ENCODE measurements at places on chromosomes 5 and 9. TPM values are rescaled to one million over a fixed set of nuclear protein-coding genes. Genes with fewer than 3 reads are reported as not detected.
A peak's percentile ranks its signal among the peaks of the same experiment; 100 is the strongest.

The CCDC171 gene
- 1.7 TPM for total RNA-seq

GRCh38 chr5:2905741-2906140 lies 154.3 kb upstream of the IRX2 start:
- H3K27me3 ChIP-seq: no peaks in the 10 kb centered on the region
- no peak overlapping the region for H3K4me3 ChIP-seq
- H3K36me3 ChIP-seq: no peaks in the 10 kb centered on the region
- no peak overlapping the region for H3K27ac ChIP-seq
- no peaks in the 10 kb centered on the region for H3K4me1 ChIP-seq

DNA sequence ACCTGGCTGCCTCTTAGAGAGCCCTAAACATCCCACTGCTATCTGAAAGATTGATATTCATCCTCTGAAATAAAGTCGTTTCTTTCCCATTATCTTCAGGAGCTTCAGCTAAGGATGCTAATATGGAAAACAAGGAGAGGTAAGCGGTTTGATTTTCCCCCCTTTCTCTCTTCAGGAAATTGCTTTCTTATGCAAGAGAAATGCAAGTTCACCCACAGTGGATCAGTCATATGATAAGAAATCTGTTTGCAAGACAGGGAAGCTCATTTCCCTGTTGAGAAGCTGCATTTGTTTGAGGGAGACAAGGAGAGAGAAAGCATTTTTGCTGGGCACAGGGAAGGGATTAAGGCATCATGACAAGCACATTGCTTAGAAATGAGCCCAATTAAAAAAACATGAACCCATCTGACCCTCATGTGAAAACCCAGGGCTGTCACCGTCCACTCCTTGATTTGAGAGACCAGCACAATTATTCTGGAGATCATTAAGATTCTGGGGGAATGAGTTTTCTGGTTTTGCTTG lies 53.7 kb upstream of the BOD1 start:
- H3K27me3 ChIP-seq: no peaks in the 10 kb centered on the region
- H3K27ac ChIP-seq: no peak overlapping the region
- no peak for DNase-seq
- no peaks in the 10 kb centered on the region for H3K36me3 ChIP-seq

DNA sequence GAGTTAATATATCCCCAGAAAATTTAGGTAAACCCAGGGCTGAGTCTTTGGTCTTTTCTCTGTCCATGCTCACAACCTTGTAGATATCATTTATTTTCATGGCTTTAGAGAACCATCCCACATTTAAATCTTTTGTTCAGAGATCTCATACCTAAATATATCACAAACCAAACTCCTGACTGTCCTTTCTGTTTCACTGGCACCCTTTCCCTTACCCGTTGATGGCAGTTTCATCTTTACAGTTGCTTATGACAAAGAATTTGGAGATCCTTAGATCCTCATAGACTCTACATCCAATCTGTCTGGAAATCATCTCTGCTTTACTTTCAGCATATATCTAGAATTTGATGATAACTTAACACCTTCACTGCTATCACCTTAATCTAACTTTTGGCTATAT lies 19.2 kb downstream of the RNF180 start:
- no peaks in the 10 kb centered on the region for H3K27me3 ChIP-seq
- H3K4me3 ChIP-seq: no peak overlapping the region
- no peak for DNase-seq
- H3K27ac ChIP-seq: no peak overlapping the region

DNA sequence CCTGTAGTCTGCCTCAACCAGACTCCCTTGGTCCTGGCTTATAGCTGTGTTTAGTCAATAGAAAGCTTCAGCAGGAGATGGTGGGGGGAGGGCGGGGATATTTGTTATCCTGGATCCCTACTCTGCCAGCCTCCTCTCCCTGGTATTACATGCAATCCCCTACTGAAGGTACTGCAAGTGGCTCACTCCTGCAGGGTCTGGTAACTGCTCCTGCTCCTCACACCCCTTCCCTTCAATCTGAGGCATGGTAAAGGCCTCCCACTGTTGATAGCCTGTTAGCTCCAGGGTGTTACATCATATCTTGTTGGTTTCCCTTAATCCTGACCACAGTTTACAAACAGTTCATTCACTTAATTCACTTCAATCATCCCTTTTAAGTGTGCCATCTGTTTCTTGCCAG lies 137.5 kb downstream of the AP3B1 start:
- H3K27ac ChIP-seq: no peak overlapping the region
- no peak for DNase-seq

DNA sequence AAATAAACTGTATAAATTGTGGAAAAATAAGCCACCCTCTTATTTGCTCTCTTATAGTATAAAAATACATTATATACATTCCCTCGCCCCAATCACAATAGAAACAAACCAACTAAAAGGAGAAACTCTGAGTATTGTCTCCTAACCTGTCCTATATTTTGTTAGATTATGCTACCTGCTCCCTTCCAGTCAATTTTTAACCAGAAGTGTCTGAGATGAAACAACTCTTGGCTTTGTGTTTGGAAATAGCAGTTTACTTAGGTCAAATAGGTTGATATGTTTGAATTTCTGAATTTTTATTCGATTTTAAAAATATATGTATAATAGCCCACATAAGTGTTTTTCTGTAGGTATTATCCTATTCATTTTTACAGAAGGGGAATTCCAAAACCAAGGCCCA lies 475.0 kb upstream of the ZNF462 start:
- H3K36me3 ChIP-seq: no peaks in the 10 kb centered on the region
- no peaks in the 10 kb centered on the region for H3K27me3 ChIP-seq
- DNase-seq: no peak
- no peak overlapping the region for H3K4me3 ChIP-seq
- H3K27ac ChIP-seq: no peak overlapping the region

- H3K36me3 ChIP-seq: peaks cover 7% of the 10 kb centered on the region
- no peak overlapping the region for H3K4me3 ChIP-seq
- H3K27me3 ChIP-seq: no peaks in the 10 kb centered on the region
These were observed 266.2 kb downstream of the ARHGAP26 start for GRCh38 chr5:143036146-143036927.

DNA sequence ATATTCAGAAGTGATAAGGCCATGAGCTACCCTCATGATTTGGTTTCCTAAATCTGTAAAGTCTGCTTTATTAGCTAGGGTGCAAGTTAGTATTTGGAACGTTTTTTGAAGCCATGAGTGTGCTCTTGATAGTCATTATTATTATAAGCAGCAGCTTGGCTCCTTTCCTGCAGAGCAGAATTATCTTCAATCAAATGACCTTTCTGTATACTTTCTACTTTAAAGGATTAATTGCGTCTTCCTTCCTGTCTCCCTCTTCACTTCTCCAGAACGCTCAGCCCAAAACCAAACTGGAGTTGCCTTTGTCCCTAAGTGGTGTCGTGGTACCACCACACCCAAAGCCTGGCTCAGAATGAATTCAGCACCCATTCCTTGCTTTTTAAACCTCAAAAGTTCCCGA lies 211.3 kb downstream of the ARHGAP26 start:
- peak overlapping the region; percentile 70 for H3K27ac ChIP-seq
- no peaks in the 10 kb centered on the region for H3K27me3 ChIP-seq
- H3K4me3 ChIP-seq: no peak overlapping the region
- peaks cover 19% of the 10 kb centered on the region for H3K4me1 ChIP-seq

GRCh38 chr9:20592673-20593072 lies 29.6 kb downstream of the MLLT3 start:
- no peak overlapping the region for H3K4me3 ChIP-seq
- no peak overlapping the region for H3K27ac ChIP-seq
- no peak for DNase-seq
- H3K36me3 ChIP-seq: no peaks in the 10 kb centered on the region
- H3K27me3 ChIP-seq: no peaks in the 10 kb centered on the region

The PCDHGA9 gene
- total RNA-seq: 3.2 TPM

DNA sequence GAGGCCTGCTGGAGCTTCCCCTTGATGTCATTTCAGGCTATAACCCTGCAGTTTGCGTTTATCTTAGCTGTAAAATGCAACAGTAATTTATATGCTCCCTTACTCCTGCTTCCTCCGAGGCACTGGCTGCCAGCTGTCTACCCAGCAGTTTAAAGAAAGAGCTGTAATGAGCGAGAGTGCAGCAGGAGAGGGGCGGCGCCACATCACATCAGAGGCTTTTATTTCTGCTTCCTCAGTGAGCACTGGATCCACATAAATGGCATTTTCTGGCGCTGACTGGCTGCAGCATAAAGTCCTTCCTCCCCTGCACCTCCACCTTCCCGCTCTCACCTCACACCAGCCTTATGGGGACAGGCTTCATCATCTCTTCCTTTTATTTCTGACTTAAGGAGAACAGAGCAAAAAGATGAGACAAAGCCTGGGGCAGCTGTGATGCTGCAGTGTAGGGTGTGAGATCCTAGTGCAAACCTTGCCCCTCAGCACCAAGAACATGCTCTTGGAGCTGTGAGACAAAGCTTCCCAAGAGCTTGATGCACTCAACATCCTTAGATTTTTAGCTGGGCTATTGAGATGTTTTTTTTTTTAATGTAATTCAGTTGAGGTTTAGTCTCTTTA lies 829.6 kb upstream of the ZNF608 start:
- no peaks in the 10 kb centered on the region for H3K27me3 ChIP-seq
- DNase-seq: no peak
- no peaks in the 10 kb centered on the region for H3K36me3 ChIP-seq
- peaks cover 6% of the 10 kb centered on the region for H3K4me1 ChIP-seq
- H3K27ac ChIP-seq: no peak overlapping the region

The IFNB1 gene
- total RNA-seq: not detected

The CD14 gene
- 122 TPM for total RNA-seq

DNA sequence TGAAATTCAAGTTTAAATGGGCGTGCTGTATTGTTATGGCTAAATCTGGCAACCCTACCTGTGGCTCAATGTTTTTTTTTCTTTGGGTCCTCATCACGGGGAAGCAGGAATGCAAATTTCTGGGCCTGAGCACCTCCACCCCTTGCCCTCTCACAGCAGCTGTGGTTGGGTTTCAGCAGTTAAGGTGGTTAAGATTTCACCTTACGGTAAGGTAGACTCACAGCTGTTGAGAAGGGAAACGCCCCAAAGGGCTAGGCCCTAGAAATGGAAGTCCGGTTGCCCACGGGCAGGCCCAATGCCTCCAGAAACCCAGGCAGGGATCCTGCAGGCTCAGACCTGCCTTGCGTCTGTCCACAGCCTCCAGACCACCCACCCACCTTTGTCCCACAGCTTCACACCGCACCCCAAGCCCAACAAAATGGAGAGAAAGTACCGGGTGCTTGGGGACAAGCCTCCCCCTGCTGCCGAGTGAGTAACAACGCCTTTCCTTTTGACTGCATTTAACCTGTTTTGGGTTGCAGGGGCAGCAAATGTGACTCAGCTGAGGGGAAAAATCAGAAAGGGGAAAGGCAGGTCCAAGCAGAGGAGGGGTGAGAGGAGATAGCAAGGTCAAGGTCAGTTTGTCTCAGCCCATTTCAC lies 48.1 kb upstream of the TDRD7 start:
- no peaks in the 10 kb centered on the region for H3K4me1 ChIP-seq
- peaks cover 26% of the 10 kb centered on the region for H3K36me3 ChIP-seq
- no peak overlapping the region for H3K27ac ChIP-seq
- H3K4me3 ChIP-seq: no peak overlapping the region
- no peaks in the 10 kb centered on the region for H3K27me3 ChIP-seq

GRCh38 chr9:115002371-115003120 lies 72.2 kb upstream of the TNFSF8 start:
- no peak overlapping the region for H3K4me3 ChIP-seq
- H3K27ac ChIP-seq: no peak overlapping the region
- no peaks in the 10 kb centered on the region for H3K4me1 ChIP-seq
- no peak for DNase-seq
- H3K27me3 ChIP-seq: no peaks in the 10 kb centered on the region

DNA sequence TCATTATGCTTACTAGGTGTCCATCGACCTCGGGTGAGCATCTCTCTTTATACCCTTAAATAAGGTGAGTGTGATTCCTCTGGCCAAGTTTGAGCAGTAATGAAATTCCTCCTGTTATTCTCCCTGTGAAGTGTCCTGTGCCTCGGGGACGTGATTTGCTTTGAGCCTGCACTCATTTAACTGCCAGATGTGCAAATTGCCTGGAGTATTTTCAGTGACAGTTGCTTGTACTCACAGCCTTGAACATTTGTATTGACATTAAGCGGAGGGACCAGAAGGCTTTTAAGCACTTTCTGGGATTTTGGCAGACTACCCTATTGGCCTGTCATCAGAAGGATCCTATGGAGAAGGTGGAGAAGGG lies 126.9 kb downstream of the DOCK2 start:
- H3K27ac ChIP-seq: no peak overlapping the region
- no peaks in the 10 kb centered on the region for H3K36me3 ChIP-seq
- H3K4me1 ChIP-seq: no peaks in the 10 kb centered on the region
- DNase-seq: no peak
- H3K4me3 ChIP-seq: no peak overlapping the region

DNA sequence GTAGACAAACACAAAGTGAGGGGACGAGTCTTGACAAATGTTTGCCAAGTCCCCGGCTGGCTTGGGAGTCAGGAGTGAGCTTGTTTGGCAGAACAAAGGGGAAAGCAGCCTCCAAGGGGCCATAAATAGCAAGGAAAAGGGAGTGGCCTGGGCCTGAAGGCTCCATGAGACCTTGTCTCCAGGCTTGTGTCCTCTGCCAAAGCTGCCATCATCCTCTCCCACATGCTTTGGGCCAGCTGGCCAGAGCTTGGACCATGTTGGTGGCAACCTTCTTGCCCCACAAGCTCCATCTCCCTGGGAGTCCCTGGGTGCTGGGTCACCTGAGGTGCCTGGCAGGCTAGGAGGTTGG lies 13.3 kb upstream of the PITX1 start:
- H3K4me3 ChIP-seq: no peak overlapping the region
- no peak for DNase-seq
- no peak overlapping the region for H3K27ac ChIP-seq
- no peaks in the 10 kb centered on the region for H3K36me3 ChIP-seq
- H3K27me3 ChIP-seq: no peaks in the 10 kb centered on the region

DNA sequence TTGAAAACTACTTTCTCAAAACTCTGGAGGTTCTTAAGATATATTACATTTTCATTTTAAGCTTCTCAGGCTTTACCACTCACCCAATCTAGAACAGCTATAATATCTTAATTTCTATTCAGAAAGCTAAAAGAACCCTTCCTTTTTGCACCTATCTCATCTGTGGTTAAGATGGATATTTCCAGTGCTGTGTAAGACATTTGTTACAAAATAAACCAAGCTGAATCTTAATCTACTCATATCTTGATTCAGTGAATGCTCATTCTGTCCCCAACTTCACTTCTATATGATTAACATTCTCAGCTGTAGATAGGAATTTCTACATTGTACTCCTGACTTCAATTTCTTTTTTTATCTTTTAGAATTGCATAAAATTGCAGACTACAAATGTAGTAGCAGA lies 15.0 kb downstream of the ABHD17B start:
- no peaks in the 10 kb centered on the region for H3K27me3 ChIP-seq
- DNase-seq: no peak
- H3K27ac ChIP-seq: no peak overlapping the region
- no peaks in the 10 kb centered on the region for H3K36me3 ChIP-seq

- H3K27ac ChIP-seq: no peak overlapping the region
- H3K27me3 ChIP-seq: no peaks in the 10 kb centered on the region
- no peak for DNase-seq
- H3K36me3 ChIP-seq: no peaks in the 10 kb centered on the region
These were observed 163.5 kb upstream of the MSX2 start for GRCh38 chr5:174560861-174561260.

- no peaks in the 10 kb centered on the region for H3K36me3 ChIP-seq
- H3K4me3 ChIP-seq: no peak overlapping the region
- DNase-seq: no peak
- no peaks in the 10 kb centered on the region for H3K27me3 ChIP-seq
- H3K4me1 ChIP-seq: peaks cover 6% of the 10 kb centered on the region
These were observed 19.2 kb downstream of the COL15A1 start for GRCh38 chr9:98962861-98963260.

The CDC20B gene
- not detected for total RNA-seq

The TMEFF1 gene
- total RNA-seq: not detected

The PCDHB2 gene
- total RNA-seq: 1.4 TPM

The ACSL6 gene
- total RNA-seq: 7.6 TPM

The UIMC1 gene
- 32.5 TPM for total RNA-seq

The LRRC70 gene
- 11.8 TPM for total RNA-seq

The OXCT1 gene
- total RNA-seq: 3.1 TPM

The AGXT2 gene
- total RNA-seq: not detected

Measured in ascending aorta (tissue), 2 donors.